ENCODE measurements at places on chromosomes 12 and 14. TPM values are rescaled to one million over a fixed set of nuclear protein-coding genes. Genes with fewer than 3 reads are reported as not detected.

The MSRB3 gene
- 148 TPM for total RNA-seq

The FLVCR2 gene
- total RNA-seq, result 3.4 TPM

DNA sequence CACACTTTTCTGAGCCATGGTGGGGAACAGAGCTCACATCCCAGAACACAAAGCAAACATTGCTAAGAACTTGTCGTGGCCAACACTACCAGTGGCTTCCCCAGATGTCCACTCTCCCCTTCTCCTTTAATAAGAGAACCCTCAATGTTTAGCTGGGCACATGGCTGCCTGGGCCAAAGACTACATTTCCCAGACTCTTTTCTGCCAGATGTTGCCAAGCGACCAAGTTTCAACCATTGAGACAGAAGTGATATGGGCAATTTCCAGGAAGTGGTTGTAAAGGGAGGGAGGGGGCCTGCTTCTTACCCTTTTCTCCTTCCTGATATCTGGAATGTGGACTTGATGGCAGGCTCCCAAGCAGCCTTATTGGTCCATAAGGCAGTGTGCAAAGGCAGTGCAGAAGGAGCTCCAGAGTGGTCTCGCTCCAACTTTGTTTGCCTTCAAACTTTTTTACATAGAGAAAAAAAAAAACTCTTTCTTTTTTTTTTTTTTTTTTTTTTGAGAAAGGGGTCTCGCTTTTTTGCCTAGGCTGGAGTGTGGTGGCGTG, 24.9 kb upstream of the JDP2 start:
- DNase-seq, result no peak

- DNase-seq, result no peak
Measured at GRCh38 chr12:19547271-19547671, 108.0 kb downstream of the AEBP2 start.

DNA sequence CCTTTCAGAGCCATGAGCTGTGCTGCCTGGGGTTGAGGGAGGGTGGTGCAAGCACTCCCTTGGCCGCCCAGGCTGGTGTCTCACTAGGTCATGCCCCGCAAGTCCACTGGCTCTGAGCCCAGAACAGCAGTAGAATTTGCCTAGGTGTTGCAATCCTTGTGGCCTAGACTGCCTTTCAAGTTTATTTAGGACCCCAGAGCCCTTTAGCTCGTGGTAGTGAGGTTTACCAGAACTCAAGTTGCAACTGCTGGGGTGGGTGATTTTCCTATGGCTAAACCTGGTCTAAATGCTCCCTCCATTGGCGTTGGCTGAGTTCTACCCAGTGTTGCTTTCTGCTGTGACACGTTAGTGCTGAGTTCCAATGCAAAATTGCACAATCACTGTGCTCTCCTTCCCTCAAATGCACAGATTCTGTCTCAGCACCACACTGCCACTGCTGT, 287.2 kb downstream of the BCAT1 start:
- peak; percentile 75 for DNase-seq

Data from Right ventricle myocardium inferior (tissue), 1 donor.